Kasumi-1 (cell line): ENCODE measurements at places on chromosomes 7 and 10.
A peak's percentile ranks its signal among the peaks of the same experiment; 100 is the strongest.

- no peak for DNase-seq
These were observed 2.4 kb downstream of the KCNH2 start for GRCh38 chr7:150975536-150976319.

GRCh38 chr10:103855424-103855823, at the start of gene SH3PXD2A:
Gene SH3PXD2A, minus strand, starts transcription at chr10:103855576. Its CDS starts 310 bp downstream, at chr10:103855266.
- DNase-seq: no peak

DNA sequence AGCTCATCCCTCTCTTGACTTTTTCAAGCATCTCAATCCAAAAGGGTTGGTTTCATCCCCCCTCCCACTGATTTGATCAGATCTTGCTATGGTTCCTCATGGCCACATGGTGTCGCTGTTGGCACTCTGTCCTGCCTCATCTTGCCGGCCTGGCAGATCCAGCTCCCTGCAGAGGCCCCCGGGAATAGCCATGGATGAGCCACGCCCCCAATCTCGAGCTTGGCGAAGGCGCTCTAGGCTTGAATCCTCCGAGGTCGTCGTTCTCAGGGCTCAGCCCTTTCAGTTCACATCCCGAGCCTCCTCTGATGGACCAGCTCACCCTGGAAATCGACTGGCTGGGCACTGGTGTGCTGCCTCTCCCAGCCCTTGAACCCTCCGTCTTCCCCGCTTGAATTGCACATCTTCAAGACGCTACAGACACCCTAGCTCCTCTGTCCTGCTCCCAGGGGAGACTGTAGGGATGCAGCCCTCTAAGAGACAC, 628.7 kb downstream of the TYW1 start:
- peak; percentile 57 for DNase-seq

DNA sequence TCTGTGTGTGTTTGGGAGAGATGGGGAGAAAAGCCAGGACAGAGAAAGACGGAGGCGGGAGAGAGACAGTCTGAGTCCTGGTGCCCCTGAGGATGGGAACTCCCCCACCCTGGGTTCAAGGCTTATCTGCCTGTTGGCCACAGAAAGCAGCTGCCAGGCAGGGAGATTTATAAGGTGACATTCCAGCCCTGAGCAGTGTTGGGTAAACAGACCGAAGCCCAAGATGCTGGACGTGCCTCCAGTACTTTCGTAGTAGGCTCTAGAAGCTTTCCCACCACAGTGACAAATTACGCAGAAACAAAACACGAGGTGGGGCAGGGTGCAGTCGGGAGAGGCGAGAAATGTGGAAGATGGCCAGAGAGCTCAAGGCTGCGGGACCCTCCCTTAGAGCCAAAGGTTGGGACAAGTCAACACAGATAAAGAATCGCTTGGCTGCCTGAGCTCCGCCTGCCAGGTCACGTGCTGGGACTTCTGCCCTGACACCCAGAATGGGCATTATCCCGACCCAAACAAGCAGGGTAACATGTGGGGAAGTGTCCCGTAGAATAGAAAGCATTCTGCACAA, 41.1 kb downstream of the CCDC3 start:
- no peak for DNase-seq

DNA sequence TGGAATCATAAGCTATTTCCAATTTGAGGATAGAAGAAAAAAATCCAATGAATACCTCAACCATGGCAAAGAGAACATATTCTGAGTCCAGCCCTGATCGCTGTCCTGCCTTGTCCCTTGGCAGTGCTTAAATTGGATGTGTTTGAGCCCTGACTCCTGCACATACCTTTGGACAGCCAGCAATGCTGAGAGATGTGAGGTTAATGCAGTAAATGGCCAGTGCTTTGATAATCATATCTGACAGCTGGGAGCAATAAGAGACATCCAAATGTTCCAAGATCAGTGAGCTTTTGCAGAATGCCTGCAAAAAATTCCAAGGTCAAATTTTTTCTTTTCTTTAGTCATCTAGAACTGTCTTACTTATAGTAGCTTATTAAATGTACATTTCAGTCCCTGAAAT, 80.1 kb upstream of the LRRC17 start:
- DNase-seq: no peak

- no peak for DNase-seq
These were observed 34.5 kb upstream of the TAC1 start for GRCh38 chr7:97697396-97697795.
